Stimulated activated CD4-positive, alpha-beta T cell treated with anti-CD3 and anti-CD28 coated beads, Interleukin-1b, Interleukin-23, amount 100 ng/mL, for 1 hour (primary cell): ENCODE measurements at places on chromosomes 4 and X.

- DNase-seq: no peak
Measured at GRCh38 chr4:41363384-41363981, 106.8 kb downstream of the UCHL1 start.

DNA sequence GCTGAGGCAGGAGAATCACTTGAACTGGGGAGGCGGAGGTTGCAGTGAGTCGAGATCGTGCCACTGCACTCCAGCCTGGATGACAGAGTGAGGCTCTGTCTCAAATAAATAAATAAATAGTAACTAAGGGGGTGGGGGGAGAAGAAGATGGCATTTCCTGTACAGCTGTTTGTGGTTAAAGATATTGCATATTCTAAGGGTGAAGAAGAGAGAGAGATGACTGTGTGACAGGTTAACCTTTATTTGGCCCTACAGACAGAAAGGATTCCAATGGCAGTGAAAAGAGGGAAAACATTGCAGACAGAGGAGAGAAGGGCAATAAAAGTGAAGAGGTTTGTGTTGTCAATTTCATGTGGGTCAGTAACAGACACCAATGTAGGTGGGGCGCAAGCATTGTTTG lies 9.4 kb downstream of the TASL start:
- DNase-seq: no peak

- DNase-seq: no peak
Measured at GRCh38 chr4:19927381-19927780, 324.3 kb upstream of the SLIT2 start.

DNA sequence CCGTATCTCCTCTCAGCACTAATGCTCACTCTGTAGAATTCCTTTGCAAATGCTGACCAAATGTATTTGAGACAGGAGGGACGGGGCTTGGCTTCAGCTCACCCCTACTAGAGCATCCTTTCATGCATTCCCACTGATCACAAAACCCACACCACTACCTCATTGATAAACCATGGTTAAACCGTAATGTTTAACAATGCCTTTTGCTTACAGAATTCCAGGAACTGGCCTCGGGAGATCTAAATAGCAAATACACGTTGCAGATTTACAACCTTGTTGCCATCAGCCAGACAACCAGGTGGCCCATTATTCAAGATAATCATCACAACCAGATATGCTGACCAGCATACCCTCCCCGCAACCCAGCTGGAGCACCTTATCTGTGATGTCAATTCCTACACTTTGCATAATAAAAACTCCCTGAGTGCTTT lies 391.9 kb downstream of the KCTD8 start:
- no peak for DNase-seq
